Stimulated activated CD8-positive, alpha-beta memory T cell treated with anti-CD3 and anti-CD28 coated beads, Interleukin-7, amount 100 ng/mL, for 48 hours (primary cell): ENCODE measurements at places on chromosomes 4 and X.
A peak's percentile ranks its signal among the peaks of the same experiment; 100 is the strongest.

- DNase-seq = no peak
These were observed 39.9 kb downstream of the PSAPL1 start for GRCh38 chr4:7394681-7395451.

GRCh38 chr4:138202686-138203085 is 39.5 kb downstream of the SLC7A11 start:
- DNase-seq = no peak

DNA sequence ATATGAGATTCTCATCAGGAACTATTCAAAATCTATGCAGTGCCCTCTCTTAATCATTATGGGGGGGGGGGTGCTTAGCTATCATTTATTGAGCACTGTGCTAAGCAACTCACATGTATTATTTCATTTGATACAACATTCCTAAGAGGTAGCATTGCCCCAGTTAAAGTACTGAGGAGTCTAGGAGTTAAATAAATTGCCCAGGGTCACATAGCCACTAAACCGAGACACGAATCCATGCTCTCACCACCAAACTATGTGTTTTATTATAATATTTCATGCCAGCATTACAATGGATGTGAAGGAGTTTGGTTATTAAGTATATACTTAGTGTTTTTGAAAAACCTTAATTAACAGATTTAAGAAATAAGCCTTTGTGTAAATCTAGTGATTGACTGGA is 131.4 kb downstream of the CBR4 start:
- DNase-seq = no peak

- DNase-seq = no peak
These were observed 345.5 kb downstream of the ANK2 start for GRCh38 chr4:113394730-113395530.

DNA sequence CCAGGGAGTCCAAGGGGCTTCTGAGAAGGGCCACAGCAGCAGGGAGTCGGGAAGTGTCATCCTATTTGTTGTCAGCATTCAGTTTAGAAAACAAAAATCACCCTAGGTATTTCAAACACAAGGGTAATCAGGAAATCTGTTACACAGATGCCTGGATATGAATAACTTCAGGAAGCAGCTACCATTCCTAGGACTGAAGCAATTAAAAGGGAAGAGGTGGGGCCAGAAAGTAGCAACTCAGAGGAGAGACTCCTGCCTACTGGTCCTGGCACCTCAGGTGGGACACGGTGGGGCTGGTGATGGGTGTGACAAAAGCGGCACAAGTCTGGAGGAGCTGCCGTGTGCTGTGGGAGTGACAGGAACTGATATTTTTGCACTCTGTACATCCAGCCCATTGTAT is 107.9 kb downstream of the PDGFRA start:
- DNase-seq = no peak

DNA sequence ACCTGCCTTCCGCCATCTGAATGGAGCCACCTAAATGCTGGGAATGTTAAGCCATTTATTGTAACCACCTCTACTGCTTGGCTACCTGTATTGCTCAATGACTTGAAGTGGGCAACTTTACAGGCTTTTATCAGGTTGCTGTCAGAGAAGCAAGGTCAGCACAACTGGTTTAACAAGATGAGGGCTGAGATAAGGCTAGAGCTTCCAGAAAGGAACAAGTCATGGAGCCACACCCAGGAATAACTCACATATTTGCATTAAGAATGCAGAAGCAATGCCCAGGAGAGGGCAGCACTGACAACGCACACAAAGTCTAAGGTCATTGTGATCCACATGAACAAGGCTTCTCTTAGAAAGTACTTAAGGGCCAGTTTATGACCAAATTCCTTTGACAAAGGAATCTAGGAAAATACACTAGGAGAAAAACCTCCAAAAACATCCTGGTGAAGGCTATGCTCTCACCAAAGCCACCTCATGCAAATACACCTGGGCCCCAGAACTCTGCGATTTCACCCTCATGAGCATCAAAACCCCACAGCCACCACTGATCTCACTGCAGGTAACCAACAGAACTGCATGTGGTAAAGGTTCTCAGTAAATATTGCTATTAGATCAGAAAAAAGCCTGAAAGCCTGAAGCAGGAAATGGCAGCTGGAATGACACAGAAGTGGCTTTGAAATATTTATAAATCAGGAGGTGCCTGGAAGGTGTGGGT is 15.0 kb upstream of the STS start:
- no peak for DNase-seq

DNA sequence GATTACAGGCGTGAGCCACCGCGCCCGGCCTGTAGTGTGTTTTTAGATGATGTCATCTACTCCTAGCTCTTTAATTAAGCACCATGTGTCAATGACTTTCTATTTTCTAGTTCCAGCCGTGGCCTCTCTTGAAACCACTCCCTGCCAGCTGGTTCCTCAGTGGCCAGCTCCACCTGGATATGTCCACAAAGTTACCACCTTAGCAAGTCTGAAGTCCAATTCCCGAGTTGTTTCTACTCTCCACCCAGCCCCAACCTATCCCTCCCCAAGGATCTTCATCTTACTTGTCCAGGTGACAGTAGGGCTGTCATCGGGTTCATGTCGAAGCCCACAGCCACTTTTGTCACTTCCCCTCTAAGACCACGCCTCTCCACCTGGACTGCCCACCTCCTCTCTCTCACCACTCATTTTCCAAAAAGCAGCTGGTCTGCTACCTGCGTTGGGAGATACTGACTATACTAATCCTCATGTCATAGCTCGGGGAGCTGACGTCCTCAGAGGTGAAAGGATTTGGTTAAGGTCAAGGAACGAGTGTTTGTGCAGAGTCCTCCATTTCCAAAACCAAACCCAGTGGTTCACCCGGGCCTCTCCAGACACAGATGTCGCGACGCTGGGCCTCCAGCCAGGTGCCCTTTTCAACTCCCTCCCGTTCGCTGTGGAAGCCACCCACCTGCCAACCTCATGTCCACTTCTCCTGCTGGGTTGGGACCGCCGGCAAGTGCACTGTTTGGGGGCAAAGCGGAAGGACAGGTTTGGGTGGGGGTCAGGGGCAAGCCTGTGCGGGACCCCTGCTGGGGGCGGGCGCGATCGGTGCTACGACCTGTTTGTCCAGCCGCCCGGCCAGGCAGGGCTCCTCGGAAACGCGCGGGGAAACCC is 704 bp downstream of the FAM3A start:
- no peak for DNase-seq

- DNase-seq = no peak
These were observed at the start of gene DUSP9 for GRCh38 chrX:153646620-153647373. DUSP9 (plus strand) TSS chrX:153647203; CDS start chrX:153647954, 751 bp downstream.

DNA sequence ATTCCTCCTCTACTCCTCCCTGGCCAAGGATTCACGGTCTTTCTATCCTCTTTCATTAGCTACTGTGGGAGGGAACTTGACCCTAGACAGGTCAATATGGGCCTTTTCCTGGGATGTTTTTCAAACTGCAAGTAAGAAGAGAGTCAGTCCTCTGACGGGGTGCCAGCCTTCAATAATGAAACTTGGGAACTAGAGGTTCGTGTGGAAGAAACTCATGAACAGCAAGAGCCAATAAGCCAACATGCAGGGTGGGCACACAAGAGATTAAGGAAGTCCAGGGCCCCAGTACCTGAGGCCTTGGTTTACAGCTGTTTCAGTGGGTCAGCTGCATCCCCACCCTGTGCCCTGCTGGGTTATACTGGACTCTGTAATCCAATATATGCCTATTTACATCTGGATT is 49.3 kb downstream of the LIMCH1 start:
- DNase-seq = no peak

DNA sequence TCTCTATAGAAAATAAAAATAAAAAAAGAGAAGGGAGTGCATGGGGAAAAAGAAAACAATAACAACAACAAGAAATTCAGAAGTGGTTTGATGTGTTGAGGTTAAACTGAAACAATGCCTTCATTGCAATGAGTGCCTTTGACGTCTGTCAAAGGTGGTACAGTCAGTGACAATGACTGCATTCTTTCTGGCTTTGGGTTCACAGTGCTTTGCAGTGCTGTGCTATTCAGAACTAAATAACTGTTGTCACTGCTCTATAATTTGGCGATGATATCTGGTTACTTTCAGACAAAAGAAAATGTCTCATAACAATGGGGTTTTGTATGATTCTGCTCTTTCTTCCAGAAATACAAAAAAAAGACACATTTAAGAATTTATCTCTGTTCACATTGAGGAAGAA is 488.6 kb upstream of the MAGEB2 start:
- DNase-seq = no peak

- no peak for DNase-seq
These were observed 2.1 kb downstream of the TMEM150C start for GRCh38 chr4:82559735-82560120.

DNA sequence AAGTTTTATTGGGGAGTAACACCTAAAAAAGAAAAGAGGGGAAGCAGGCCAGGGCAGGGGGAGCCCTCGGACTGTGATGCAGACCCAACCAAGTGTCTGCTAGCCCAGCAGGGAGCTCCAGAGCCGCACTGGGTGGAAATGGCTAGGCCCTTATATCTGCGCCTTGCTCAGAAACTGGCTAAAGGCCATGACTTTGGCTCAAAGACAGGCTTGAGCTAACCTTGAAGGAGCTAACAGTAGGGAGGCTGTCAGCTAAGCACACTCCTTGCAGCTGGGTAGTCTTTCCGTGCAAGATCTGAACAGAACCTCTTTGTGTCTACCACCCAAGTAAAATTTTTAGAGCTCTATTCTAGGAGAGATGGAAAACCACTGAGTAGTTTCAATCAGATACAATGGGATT is 43.0 kb downstream of the SEPSECS start:
- DNase-seq = no peak

- no peak for DNase-seq
These were observed 37.9 kb upstream of the RAP2C start for GRCh38 chrX:132257116-132257515.

- DNase-seq = no peak
These were observed 27.9 kb upstream of the NFXL1 start for GRCh38 chr4:47942081-47942819.

DNA sequence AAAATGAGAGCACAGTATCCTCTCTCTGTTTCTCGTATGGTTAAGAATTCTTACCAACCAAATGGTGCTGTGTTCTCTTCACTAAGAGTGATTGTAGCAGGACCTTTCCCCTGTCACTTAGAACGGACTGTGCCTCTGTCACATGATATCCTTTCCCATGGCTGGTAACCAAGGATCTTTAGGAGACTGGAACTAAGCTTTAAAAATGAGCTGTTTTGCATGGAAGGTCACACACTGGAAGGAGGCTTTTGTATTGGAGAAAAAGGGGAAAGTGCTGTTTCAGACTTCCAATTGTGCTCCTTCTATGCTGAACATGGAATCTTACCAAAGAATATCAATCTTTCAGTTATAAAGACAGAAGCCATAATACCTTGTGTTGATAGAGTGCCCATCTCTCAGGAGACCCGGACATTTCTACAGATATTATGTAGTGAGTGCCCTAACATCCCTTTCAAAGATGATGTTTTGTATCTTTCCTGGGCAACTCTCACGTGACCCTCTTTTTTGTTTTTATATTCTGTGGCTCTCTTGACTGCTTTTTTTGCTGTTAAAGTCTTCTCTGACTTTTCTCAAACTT is 148.6 kb downstream of the SLC4A4 start:
- DNase-seq = no peak

DNA sequence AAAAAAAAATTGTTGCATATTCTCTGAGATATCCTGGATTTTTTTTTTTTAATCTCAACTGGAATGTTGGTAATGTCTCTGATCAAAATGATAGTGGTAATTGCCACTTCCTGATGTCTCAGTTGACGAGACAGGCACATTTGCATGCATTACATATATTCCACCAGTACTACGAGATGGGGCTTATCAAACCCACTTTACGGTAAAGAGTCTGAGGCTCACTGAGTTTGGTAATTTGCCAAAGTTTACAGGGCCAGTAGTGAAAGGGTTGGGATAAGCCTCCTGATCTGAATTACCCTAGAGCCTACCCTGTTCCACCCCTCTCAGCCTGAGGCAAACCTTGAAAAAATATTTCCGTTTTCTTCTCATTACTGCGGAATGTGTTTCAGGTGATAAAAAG is 5.3 kb downstream of the MAGEB2 start:
- no peak for DNase-seq

- no peak for DNase-seq
These were observed 152.4 kb downstream of the STAG2 start for GRCh38 chrX:124113621-124114600.

DNA sequence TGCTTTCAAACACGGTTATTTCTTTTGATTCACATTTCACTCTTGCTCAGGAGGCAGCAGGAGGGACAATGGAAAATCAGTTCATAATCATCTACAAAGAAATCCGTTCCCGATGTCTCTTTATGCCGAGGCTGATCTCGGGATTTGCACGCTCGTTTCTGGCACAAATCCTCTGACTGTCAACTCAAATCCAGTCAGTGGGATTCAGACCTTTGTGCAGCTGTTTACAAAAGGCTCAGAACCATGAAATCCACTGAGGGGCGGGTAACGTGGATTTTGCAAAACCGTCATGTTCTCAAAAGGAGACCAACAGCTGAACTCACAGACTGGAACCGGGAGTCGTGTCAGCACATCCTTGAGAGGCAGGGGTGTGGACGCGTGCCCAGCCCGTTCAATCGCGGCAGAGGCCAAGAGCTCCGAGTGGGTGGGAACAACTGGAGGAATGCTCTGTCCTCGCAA is 46.4 kb downstream of the ACOX3 start:
- no peak for DNase-seq

GRCh38 chr4:185110375-185110823 is 32.7 kb upstream of the SLC25A4 start:
- DNase-seq = no peak

DNA sequence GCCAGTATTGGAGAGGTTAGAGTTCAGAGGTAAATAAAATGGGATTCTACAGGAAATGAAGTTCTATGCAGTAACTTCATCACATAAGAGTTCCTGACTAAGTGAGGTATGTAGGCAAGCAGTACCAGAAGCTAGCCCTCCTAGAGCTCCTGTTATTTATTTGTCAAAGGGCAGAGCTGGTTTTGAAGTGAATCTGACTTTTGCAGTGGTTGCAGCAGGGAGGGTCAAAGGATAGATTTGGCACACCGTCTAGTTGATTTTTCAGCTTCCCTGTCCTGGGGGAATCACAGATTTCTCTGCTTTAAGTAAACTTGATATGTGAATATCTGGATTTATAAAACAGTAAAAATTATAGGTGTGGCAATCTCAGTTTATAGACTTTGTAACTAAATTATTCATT is 130.7 kb downstream of the IL1RAPL2 start:
- no peak for DNase-seq

DNA sequence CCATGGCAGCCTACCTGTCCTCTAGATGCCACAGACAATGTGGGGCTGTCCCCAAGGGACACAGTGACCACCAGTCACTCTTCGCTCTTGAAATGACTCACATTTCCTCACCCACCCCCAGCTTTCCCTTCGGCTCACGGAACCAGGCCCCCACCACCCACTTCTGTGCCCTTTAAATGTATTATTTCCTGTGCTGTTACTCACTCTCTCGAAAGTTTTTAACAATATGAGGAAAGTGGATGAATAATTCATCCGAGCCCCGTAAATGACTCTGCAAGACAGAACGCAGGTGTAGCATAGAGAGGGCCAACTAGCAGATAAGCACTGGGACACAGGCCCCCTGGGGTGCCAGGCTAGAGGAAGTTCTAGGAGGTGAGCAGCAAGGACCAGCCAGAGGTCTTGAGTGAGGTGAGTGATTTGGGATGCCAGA is 179.5 kb upstream of the TBL1X start:
- peak; percentile 50 for DNase-seq
